GM19239 (cell line): ENCODE measurements at places on chromosomes 2 and 18.

DNA sequence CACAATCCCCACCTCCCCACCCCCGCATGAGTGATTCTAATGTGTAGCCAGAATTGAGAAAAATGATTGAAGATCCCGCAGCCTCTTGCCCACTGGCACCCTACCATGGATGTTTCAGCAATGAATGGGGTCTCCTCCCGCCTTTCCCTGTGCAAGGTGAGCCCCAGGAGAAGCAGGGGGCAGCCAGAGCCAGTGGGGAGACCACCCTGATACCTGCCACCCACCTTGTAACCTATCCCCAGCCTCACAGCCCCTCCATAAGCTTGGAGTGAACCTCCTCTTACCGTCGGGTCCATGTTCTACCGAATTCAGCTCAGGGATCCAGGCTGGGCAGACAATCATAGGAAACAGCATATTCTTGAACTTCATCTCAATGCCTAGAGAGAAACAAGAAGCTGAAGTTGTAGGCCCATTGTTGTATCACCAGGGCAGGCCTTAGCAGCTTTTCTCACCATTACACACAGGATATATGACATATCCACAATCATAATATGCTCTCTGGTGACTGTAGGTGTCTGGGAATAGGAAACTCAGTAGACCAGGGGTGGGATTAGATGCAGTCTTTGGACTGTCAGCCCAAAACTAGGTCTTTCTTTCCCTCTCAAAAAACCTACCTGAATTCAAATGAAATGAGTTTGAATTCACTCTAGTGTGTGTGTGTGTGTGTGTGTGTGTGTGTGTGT lies 30.9 kb downstream of the XDH start:
- DNase-seq, result no peak

DNA sequence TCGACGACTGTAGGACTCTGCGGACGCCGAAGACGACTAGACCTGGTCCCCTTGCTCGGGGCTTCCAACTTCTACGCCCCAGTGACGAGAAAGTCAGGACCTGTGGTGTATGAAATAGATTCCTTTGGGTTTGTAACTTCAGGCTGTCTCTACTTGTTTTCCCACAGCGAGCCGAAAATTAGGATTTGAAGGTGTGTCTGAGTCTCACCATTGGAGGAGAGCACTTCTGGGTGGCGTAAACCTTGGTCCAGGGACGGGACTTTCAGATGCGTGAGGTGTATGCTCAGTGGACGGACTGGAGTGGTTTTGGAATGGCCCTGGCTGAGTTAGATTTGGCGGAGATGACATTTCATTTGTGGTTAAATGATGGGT lies 1.3 kb downstream of the BIRC6 start:
- no peak for DNase-seq

GRCh38 chr2:147045113-147045512 lies 799.7 kb upstream of the ACVR2A start:
- no peak for DNase-seq

DNA sequence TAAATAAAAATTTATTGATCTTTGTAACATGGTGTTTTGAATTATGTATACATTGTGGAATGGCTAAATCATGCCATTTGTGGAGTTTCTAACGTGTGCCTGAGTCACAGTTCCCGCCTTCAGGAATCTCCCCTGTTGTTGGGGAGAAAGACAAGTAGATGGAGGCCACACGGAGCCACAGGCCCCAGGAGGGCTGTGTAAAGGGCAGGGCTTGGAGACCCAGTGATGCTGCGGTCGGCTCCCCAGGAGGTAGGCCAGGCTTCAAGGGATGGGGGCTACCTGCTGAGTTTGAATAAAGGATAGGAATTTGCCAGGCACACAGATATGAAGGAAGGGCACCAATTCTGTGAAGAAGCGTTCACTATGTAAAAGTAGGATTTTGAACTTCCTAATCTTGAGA lies 257.1 kb downstream of the GBX2 start:
- no peak for DNase-seq

DNA sequence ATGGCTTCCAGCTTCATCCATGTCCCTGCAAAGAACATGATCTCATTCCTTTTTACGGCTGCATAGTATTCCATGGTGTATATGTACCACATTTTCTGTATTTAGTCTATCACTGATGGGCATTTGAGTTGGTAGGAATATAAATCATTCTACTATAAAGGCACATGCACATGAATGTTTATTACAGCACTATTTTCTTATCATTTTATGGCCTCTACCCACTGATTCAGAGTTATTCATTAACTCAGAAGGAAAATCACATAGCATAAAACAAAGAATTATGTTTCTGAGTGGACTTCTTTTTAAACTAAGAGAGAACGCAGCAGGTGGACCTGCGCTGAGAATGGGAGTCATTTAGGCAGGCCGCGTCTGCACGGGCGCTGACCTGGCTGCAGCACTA lies 619.6 kb downstream of the FBXO15 start:
- no peak for DNase-seq

- DNase-seq, result no peak
Observed at GRCh38 chr2:166321076-166321475, 54.7 kb downstream of the SCN9A start.
